ENCODE measurements at places on chromosomes 7 and 10.

DNA sequence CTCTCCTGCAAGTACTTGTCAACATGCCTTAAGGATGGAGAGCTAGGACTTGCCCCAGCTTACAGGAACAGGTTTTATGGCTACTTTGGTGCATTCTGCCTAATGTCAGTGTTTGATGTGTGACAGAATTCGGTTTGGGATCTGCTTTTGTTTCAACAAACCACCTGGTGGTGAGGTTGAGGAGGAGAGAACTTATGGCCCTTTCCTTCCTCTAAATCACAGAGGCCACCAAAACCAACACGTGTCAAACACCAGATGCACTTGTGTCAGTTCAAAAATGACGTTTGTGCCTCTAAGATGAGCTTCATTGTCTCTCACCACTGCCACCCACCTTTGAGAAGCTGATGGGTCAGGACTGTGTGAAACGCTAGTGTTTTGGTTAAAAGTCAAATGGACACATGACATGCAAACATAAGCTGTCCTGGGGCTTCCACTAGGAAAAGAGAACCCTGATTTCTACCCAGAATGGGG is 83.9 kb downstream of the OSBPL3 start:
- DNase-seq: no peak

DNA sequence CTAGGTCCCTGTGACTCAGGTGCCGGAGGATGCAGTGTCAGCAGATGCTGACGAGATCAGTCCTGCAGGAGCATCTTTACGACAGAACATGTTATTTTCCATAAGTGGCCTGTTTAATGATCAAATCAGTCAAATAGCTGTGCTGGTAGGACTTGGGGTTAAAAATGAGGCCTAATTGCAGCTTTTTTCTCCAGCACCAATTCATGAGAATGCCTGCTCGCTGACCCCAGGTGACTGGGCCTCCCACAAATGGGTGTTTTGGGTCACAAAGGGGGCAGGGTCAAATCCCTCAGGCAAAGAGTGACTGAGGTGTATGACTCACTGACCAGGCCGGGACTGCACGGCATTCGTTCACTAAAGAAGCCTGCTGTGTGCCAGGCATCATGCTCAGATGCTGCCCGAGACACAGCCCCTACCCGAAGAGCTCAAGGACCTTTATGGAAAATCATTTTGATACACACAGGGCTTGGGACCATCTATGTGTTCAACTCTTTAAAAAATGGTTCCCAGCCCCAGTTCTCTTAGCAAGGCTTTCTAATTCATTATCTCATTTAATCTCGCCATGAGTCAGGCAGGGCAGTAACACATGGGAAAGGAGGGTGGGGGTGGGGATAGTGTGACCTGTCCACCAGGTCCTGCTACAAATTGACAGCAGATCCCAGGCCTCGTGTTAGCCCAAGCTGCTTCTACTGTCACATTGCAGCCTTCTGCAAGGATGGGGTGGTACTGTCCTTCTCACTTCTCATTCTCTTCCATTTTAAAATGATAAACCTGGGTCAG is 21.1 kb downstream of the ZNF775 start:
- no peak for DNase-seq

DNA sequence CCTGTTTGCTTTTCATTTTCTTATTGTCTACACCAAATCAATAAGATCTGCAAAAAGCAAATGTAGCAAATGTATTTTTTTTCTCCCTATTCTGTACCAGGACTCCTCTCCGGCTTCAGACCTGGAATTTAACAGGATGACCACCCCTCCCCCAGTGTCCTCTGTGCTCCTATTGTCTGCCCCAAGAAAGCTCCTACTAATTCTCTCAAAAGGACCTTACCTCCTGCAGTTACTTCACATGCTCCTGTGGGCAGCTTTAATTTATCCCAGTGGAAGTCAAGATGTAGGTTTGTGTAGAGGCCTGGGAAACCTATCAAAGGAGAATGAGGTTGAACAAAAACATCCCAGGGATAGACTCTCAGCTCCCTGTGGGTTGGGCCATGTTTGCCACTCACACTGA is 31.3 kb downstream of the PLXNA4 start:
- DNase-seq: no peak

DNA sequence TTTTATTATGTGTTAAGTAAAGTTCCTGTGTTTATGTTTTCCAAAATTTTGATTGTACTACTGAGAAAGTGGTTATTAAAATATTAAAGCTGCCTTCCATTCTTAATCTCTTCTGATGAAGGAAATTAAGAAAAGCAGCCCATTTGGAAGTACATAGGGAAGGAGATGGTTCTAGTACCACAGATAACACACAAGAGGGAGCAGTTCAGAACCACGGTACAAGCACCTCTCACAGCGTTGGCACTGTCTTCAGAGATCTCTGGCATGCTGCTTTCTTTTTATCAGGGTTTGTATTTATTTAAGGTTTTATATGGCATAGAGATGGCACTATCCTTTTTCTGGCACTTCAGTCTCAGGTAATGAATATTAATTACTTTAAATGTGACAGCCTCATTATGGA is 111.6 kb downstream of the PHTF2 start:
- DNase-seq: no peak

DNA sequence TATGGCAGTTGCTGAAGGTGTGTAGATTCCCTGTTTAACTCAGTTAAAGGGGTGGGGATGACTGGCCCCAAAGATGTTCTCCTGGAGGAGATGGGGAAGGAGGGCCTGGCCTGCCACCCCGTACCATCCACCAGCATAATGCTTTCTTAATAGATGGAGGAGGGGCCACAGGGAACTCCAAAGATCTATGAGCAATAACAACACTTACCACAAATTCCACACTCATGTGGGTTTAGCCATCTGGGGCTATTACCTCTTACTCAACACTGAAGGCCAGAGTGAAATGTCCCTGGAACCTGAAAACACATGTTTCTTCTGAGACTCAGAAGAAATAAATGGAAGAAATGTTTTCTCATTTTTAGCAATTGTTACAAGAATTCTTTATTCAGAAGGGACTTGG is 259.0 kb downstream of the CXCL12 start:
- DNase-seq: no peak

GRCh38 chr7:134062460-134062859 is 64.7 kb upstream of the LRGUK start:
- DNase-seq: no peak

DNA sequence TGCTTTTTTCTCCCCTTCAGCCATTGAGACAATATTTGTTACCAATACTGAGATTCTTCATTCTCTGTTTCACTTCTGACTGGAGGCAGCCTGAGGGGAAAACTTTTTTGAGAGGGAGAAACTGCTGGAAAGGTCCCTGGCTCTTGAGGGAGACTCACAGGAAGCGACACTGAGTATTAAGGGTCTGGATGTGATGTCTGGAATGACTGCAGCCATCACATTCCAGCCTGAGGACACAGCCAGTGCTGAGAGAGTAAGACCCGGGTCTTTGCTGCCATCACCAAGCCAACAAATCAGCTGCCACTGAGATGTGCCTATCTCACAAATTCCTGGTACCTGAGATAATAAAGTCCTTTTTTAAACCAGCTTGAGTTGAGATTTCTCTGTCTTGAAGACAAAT is 157.4 kb downstream of the DPY19L1 start:
- DNase-seq: no peak

GRCh38 chr7:127392182-127392565 is 334 bp downstream of the ZNF800 start:
- peak; percentile 69 for DNase-seq

GRCh38 chr10:24483701-24484100 is 240.0 kb downstream of the ARHGAP21 start:
- no peak for DNase-seq

- DNase-seq: no peak
Measured at GRCh38 chr10:17113889-17114540, 15.6 kb downstream of the CUBN start.

DNA sequence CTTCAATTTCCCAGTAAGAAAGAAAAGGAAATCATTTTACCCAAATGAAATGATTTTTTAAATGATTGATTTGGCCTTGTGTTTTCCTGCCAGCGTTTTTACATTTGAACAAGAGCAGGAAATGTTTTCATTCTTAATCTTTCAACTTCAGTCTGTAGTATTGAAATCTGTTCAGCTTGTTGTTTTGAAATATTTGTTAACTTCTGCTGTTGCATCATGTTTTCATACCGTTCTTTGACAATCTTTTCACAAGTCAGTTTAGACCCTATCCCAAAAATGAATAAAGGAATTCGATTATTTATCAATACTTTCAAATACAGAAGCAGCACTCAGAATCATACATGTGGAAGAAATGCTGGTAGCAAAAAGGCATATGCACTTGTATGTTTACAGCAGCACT is 8.1 kb downstream of the SFR1 start:
- DNase-seq: no peak

DNA sequence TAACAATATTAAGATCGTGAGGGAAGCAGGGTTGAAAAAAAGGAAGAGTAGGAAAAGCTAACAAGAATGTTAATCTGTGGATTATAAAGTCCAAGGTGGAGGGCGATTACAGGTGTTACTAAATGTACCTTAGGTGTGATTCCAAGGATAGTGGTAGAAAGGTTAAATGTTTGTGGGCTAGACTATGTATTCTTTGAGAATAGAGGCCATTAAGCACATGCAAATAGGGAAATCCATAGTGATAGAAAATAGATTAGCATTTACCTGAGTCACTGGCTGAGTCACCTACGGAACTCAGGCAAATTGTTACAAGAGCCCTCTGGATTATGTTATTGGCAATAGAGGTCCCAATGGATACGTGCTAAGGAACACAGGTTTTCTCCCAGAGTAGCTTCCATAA is 9.0 kb downstream of the MGAM2 start:
- no peak for DNase-seq

GRCh38 chr7:54183055-54183454 is 359.1 kb upstream of the VSTM2A start:
- DNase-seq: no peak

DNA sequence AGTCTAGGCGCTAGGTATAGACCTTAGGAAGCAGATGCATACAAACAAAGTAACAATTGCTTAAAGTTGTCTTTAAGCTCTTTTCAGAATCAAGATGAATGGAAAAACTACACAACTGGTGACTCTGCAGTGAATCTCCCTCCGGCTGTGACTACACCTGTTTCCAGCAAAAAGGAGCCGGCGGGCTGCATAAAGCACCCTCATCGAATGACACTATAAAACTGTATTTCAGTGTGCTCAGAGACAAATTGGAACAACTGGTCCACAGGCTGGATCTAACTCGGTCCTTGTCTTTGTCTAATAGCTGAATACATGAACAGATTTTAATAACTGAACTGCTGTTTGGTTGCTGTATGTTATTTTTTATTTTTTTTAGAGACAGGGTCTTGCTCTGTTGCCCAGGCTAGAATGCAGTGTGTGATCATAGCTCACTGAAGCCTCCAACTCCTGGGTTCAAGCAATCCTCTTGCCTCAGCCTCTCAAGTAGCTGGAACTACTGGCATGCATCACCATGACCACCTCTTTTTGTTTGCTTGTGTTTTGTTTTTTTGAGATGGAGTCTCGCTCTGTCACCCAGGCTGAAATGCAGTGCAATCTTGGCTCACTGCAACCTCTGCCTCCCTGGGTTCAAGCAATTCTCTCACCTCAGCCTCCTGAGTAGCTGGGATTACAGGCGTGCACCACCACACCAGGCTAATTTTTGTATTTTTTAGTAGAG is 64.2 kb upstream of the SVIL start:
- DNase-seq: no peak

DNA sequence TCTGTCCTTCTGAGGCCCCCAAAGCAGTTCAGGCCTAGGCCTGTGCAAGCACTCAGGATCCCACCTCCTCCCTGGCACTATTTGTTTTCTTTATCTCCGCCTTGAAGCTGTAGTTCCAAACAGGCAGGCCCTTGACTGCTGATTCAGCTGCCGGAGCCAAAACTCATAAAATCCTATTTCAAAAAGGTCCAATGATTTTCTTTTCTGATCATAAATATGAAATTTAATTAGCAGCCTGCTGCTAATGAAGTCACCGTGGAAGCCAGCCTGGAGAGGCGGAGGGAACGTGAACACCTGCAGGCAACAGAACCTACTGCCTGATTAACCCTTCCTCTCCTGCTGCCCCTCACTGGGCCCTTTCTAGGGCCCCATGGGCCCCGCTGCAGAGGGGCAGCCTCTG is 60.1 kb downstream of the CARD11 start:
- DNase-seq: no peak

GRCh38 chr10:127911218-127911866 is 4.4 kb downstream of the PTPRE start:
- DNase-seq: no peak

Measured in nephron progenitor cell (in vitro differentiated cells).